ENCODE measurements at places on chromosomes 3 and 15.

- DNase-seq = no peak
These were observed 16.4 kb downstream of the TBC1D21 start for GRCh38 chr15:73889762-73890124.

GRCh38 chr3:65425880-65426279 lies 612.8 kb downstream of the MAGI1 start:
- no peak for DNase-seq

DNA sequence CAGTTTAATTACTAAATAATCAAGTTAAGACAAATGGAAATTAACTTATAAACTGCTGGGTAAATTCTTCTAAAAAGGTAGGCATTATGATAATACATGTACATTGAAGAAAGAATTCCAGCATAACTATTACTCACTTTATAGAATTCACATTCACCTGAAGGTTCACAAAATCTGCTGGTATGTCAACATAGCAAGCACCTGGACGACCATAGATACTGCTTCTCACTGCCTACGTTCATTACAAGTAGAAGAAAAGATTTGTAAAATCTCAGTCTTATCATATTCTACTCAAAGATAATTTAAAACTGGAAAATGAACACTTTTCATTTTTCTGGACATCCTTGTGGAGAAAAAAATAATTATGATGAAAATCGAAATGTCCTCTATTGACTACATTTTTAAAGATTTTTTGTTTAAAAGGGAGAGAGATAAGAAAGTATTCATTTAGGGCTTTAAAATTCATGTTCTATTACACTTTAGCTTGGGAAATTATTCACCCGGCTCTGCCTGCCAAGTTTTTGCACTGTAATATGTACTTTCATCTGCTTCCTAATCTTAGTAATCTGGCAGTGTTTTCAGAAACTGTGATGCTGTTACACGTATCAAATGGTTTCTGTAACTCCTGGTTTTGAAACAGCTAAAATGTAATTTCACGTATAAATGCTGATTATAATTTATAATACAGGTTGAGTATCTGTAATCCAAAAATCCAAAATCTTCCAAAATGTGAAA lies 16.1 kb downstream of the HACL1 start:
- DNase-seq = no peak

- no peak for DNase-seq
These were observed 454.1 kb upstream of the AGTR1 start for GRCh38 chr3:148243609-148244008.

DNA sequence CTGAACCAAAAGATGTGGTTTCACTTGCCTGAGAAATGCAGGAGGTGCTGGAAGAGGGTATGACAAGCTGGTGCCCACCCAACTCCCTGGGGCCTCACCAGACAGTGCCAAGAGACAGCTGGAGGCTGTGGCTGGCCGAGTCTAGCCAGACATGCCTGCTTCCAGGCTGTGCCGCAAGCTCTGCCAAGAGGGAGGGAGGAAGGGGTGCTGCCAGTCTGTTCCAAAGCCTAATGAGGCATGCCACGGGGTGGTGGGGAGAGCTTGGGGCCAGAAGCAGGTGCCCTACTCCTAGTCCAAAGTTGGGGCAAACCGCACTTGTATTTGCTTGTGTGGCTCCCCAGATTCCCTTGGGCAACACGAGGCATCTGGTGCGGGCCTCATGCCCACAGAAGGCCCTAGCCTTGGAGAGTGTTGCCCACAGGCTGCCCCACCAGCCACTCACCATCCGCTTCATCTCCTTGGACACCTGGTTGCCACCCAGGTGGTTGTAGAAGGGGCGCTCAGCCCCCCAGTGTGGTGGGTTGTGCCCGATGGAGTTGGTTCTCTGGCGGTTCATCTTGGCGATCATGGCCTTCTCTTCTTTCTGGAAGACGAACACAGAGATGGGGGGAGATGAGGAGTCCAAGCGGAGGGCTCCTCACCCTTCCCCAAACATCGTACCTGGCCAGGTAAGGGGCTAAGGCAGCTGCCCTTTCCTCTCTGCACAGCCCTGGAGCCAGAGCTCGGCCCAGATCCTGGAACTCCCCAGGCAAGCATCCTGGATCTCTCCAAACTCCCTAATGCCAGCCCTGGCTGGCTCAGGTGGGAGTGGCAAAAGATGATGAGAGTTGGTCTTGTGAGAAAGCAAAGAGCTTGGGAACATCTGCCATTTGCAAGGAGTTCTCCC lies 123.4 kb downstream of the SEC22A start:
- no peak for DNase-seq

DNA sequence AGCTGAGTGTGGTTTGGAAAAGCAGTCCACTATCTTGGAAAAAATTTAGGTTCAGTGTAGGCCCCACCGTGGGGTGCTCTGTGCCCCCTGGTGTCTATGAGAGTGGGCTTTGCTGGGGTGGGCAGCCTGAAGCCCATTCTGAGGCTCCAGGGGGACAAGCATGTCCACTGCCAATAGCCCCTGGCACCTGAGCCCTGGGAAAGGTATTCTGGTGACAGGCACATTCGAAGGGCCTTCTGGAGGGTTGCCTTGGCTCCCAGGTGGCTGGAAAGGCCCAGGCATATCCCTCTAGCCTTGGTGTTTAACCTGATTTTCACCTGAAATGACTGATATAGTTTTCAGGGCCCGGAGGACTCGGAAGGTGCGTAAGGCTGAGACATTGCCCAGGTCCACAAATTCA lies 36.1 kb downstream of the SCN5A start:
- DNase-seq = no peak

Data from stimulated activated CD4-positive, alpha-beta T cell treated with anti-CD3 and anti-CD28 coated beads, TNF-alpha, amount 100 ng/mL, for 48 hours (primary cell).